Stomach (tissue), 19 donors: ENCODE measurements at places on chromosomes 13 and 19.
A peak's percentile ranks its signal among the peaks of the same experiment; 100 is the strongest.

DNA sequence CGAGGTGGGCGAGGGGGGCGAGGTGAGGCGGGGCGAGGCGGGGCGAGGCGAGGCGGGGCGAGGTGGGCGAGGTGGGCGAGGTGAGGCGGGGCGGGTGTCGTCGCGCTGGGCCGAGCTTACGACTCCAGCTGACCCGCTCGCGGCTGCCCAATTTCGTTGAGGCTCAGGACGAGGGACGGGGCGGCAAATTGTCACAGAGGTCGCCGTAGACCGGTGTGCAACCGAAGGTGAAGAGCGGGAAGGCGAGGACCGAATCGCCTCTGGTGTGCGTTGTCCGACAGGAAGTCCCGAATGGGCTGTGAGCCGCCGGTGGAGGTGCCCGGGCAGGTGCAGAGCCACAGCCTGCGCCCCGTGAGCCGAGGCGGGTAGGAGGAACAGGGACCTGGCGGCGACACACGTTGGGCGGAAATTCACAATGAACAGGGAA, at the start of gene LACC1:
TSS of gene LACC1 (plus strand) at position 150 of the 427 bp plus-strand sequence. CDS start 1,082 bp downstream, outside the sequence.
- no peak for DNase-seq

DNA sequence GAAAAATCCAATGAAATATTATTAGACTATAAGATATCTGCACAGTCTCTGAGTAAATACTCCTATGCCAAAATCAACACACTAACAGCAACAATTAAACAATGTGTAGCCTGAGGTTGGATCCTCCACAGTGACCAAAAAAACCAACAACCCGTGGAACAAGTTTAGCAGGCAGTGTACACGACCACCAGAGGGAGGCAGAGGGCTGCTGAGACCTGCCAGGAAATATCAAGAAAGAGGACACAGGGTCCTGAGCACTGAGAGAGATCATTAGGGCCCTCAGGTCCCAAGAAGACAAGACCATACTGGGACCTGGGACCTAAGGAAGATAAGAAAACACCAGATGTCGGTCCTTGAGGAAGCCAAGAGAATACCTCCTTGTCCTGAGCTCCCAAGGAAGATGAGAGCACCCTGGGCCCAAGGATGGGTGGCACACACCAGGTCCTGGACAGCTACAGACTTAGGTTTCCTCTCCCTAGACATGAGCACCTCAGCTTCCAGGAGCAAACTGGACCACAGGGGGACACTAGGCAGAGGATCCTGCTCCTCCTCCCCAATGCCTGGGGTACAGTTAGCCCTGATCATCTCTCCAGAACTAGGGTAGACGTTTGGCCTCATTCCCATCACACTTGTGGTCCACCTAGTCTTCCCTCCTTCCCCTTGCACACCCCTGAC, 822 bp upstream of the ZNF274 start:
- DNase-seq: peak; percentile 71

GRCh38 chr19:49445997-49446396, 4.7 kb upstream of the SLC17A7 start:
- no peak for DNase-seq

- DNase-seq: peak; percentile 36
These were observed 43.0 kb downstream of the CACNA1A start for GRCh38 chr19:13463296-13463695.

DNA sequence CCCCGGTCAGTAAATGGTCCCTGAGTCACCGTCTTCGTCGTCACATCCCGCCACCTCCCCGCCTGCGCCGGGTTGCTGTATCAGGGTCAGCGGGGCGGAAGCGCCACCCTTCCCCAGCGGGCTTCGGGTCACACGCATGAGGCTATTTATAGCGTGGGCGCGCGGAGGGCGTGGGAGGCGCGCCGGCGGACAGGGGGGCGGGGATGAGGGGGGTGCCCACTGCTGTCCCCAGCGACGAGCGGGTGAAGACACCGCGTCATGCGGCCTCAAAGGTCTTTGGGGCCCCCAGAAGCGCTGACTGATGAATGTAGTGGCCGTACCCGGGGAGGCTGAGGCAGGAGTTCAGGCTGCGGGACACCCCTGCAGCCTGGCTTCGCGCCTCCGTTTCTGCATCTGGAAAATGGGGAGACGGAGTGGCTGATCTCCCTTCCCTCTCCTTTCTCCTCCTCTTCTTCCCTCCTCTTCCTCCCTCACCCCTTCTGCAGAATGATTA, 7.9 kb downstream of the UNC13A start:
- DNase-seq: peak; percentile 86

DNA sequence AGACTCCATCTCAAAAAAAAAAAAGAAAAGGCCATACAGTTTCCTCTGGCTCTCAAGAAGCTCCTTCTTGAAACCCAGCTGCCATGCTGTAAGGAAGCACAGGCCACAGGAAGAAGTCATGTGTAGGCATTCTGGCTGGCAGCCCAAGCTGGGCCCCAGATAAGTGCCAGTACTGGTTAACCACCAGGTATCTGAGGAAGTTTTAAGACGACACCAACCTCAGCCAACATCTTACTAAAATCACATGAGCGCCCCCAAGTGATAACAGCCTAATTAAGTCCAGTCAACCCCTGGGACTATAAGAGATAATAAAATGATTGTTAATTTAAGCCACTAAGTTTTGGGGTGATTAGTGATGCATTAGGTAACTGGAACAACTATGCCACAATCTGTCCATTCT, 27.4 kb upstream of the AKT2 start:
- DNase-seq: no peak

DNA sequence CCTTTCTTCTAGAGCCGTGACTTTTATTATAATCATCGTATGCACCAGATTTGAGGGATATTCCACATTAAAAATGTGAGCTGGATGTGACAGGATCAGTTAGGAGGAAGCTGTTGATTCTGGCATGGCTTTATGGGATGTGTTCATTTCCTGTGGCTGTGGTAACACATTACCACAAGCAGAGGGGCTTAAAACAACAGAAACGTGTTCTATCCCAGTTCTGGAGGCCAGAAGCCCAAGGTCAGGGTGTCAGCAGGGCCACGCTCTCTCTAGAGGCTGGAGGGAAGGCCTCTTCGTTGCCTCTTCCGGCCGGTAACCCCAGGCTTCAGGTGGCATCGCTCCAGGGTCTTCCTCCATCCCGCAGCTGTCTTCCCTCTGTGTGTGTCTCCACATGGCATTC, 14.5 kb downstream of the MED25 start:
- DNase-seq: no peak

DNA sequence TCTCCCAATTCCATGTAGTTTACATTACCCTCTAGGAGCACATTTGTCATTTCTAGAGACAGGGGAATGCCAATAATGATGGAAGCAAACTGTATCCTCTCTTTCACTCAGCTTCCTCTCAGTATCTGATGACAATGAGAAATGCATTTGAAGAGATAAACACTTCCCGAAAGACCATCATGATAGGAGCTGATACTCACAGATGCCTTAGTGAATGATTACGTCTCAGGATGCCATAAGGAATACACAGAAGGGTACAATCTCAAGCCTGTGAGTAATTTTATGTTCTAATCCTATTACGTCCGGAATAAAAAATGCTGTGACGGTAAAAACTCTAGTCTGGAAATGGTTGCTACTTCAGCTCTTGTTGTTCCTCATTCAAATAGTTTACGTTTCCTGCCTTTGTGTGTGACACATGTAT, 663.8 kb upstream of the MIR17HG start:
- DNase-seq: no peak

DNA sequence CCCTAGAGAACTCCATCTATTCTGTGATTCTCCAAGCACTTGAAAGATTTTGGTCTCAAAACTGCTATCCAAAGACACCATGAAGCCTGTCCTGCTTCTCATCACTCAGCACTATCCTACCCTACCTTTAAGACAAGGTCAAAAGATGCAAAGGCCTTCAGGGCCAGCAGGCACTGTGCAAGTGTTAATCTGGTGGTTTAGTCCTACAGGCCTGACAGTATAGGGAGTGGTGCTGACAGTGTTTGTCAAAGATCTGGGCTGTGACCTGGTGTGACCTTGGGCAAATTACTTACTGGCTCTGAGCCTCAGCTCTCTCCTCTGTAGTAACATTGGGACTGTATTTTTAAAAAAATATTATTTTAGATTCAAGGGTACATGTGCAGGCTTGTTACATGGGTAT, 28.0 kb downstream of the SIAH3 start:
- DNase-seq: no peak

DNA sequence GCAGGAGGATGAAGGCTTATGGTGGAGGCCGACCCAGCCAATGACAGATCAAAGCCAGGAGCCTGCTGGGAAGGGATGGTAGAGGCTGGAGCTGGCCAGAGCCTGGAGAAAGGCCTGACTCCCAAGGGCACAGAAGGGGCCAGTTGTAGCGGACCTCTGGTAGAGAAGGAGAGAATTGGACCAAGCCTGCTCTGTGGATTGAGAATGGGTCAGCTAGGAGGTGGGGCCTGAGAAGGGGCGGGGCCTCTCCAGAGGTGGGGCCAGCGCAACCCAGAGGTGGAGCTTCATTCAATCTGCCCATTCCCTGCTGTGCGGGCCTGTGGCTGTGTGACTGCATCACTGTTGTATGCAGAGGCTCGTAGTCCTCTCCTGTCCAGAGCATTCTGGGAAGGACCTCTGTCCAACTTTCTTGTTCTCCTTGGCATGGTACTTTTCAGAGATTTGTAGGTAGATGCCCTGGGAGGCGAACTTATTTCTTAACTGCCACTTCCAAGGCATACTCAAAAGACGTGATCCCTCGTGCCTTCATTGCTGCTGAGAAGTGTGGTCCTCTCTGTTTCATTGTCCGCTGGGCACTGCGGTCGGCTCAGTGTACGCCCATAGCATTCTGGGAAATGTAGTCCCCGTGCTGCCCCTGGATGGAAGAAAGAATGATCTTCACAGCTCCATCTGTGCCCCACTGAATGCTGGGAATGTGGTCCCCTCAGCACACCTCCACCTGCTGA, 6.7 kb downstream of the GRIN2D start:
- DNase-seq: peak; percentile 75

GRCh38 chr13:21137696-21138095, 38.7 kb downstream of the SKA3 start:
- DNase-seq: no peak

DNA sequence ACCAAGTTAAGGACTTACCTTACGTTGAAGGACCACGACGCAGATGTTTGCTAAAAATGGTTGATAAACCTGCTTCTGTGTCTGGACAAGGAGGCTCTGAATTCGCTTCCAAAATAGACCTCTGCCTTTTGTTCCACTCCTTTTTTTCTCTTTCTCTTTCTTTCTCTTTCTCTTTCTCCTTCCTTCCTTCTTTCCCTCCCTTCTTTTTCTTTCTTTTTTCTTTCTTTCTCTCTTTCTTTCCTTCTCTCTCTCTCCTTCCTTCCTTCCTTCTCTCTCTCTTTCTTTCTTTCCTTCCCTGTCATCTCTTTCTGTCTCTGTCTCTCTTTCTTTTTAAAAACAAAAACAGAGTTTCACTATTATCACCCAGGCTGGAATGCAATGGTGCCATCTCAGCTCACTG, 290.7 kb downstream of the MYO16 start:
- DNase-seq: no peak

- no peak for DNase-seq
These were observed 107.5 kb downstream of the PCCA start for GRCh38 chr13:100196375-100196774.

DNA sequence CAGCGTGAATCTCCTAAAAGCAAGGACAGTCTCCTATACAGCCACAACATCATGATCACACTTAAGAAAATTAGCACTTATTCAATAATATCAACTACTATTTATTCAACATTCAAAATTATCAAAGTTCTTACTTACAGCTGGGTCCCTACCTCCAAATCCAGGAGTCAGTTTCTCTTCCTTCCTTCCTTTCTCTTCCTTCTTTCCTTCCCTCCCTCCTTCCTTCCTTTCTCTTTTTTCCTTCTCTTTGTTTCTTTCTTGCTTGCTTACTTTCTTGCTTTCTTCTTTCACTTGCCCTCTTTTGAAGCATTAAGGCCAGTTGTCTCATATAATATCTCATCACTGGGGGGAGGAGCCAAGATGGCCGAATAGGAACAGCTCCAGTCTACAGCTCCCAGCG, 107.6 kb downstream of the DCT start:
- no peak for DNase-seq

DNA sequence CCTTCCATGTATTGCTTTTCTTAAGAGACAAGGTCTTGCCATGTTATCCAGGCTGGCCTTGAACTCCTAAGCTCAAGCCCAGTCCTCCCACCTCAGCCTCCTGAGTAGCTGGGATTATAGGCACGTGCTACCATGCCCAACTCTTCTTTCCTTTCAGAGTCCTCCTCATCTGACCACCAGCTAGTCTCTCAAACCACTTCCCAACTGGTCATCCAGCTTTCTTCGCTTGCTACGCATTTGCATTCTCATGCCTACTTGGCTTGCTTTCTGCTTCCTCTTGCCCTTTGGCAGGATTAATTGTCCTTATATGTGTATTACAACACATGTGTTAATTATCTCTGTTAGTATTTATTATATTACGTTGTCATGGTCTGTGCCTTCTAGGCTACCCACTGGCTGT, 6.3 kb downstream of the GPR18 start:
- no peak for DNase-seq

- peak; percentile 31 for DNase-seq
These were observed 114.0 kb downstream of the UQCRFS1 start for GRCh38 chr19:29098863-29099481.

DNA sequence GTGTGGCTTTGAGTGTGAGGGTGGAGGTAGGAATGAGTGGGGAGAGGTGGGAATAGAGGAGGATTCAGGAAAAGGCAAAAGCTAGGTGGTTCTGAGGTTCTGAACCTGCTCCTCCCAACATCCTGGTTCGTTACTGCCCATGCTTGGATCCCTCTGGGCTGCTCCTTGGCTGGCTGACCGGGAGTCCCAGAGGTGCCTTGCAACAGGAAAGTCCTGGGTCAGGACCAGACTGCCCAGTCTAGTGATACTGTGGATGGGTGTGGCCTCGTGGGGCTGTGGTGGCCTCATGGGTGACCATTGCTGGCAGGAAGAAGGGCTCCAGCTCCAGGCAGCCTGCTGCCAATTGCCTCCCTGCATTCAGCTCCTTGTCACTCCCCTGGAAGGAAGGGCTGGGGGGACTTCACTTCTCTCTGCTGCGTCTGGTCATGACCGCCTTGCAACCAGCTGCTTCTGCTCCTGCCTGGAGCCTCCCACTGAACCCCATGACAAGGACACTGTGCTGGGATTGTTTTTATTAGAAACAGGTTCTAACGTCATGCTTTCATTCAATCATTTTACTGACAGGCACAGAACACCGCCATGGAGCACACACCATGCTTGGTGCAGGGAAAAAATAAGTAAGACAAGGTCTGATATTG, 61.5 kb upstream of the UBL3 start:
- peak; percentile 66 for DNase-seq

GRCh38 chr13:43749503-43749902, 37.3 kb downstream of the ENOX1 start:
- DNase-seq: no peak

- DNase-seq: no peak
These were observed 186.7 kb upstream of the IPO5 start for GRCh38 chr13:97766749-97767148.

- DNase-seq: peak; percentile 14
These were observed 73.1 kb upstream of the MTIF3 start for GRCh38 chr13:27523346-27524073.

DNA sequence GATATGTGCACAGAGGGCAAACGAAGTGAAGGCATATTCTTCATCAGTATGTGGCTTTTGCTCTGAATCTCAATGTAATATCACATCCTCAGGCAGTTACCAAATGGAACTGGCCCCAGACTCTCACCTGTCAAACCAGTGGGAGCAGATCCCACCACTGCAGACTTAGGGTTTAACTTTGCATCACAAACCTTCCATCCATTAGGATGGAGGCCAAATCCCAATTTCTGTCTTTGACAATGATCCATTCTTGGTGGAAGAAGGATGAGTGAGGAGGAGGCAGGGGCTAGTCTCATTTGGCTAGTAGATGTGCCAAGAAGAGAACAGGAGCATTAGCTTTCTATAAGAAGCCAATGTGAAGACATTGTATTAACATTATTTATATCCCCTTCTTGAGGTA, 413.5 kb upstream of the SPRY2 start:
- DNase-seq: no peak

GRCh38 chr13:26837997-26838396, 77.4 kb upstream of the GPR12 start:
- DNase-seq: no peak
